SK-MEL-5 (cell line): ENCODE measurements at places on chromosomes 6 and 20. TPM values are rescaled to one million over a fixed set of nuclear protein-coding genes. Genes with fewer than 3 reads are reported as not detected.

Gene MAPK13
- total RNA-seq, result 0.05 TPM in 1 of 2 replicates, not detected in the other

- DNase-seq, result peak; percentile 64
Measured at GRCh38 chr20:34515484-34516246, 557 bp upstream of the DYNLRB1 start.

DNA sequence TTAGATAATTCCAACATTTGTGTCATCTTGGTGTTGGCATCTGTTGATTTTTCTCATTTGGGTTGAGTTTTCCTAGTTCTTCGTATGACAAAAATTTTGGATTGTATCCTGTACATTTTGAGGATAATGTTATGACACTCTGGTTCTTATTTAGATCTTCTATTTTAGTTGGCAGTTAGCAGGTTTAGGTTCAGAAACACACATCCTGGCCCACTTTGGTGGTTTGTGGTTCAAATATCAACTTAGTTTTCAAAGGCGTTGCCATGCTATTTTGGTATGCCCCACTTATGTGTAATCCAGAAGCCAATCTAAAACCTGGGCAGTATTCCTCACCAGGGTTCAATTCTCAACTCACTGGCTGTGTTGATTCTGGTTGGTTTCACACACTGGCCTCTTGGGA is 68.2 kb downstream of the NOX3 start:
- no peak for DNase-seq

DNA sequence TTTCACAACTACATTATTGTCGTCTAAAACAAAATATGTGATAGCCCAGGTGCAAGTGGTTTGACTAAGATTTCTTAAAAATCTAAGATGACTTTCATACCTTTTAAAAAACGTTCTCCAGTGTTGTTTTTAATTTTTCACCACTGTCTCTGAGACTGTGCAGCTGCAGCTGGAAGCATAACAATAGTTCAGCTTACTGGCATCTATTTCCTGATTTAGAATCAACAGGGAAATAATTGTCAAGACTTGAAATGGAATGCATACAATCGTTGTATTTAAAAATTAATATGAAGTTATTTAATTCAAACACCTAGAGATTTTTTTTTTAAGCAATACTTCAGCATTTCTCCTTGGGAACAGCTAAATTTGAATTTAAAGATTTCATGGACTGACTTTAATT is 982.0 kb upstream of the EPHA7 start:
- no peak for DNase-seq

Gene CDSN
- not detected in 2 replicates for total RNA-seq

GRCh38 chr6:119077643-119078375 is 655 bp downstream of the FAM184A start:
- DNase-seq, result no peak

Gene MYB
- 1.3 and 2.0 TPM in 2 replicates for total RNA-seq

GRCh38 chr20:17863577-17864292 is 104.9 kb downstream of the SNX5 start:
- no peak for DNase-seq

- DNase-seq, result peak; percentile 65
Measured at GRCh38 chr6:105484238-105485161, 81.6 kb upstream of the PREP start.

GRCh38 chr6:83893024-83893423 is 33.5 kb downstream of the CYB5R4 start:
- no peak for DNase-seq

Gene HSD17B8
- total RNA-seq, result 6.5 and 8.0 TPM in 2 replicates

Gene PDYN
- total RNA-seq, result not detected in 2 replicates

Gene POLR1C
- total RNA-seq, result 45.3 and 47.5 TPM in 2 replicates

Gene PLA2G7
- total RNA-seq, result 0.19 and 0.53 TPM in 2 replicates

DNA sequence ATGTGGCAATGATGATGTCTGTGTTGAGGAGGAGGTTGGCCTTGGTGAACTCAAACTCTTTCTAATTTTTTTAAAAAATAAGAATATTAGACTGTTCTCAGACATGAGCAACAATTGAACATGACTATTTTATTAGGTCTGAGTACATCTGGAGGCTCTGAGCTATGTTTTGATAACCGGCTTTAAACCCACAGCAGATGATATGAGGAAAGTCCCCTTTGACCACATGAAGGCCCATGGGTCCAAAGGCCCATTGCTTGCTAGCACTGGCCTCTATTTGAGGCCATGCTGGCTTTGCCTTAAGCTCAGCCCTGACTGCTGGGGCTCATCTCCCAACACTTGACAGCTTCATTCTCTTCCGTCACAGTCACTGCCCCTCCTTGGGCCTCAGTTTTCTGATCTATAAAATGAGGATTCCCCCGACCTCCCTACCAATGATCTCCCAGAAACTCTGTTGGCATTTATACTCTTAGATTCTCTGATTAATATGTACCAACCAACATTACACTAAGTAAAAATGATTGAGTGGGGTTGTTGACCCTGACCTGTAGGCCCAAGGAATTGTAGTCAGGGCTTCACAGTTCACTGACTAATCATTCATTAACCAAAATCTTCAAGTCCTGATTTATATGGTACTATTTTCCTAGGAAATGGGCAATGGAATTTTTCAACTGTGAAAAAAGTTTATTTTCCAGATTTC is 23.9 kb upstream of the TINAG start:
- DNase-seq, result no peak

DNA sequence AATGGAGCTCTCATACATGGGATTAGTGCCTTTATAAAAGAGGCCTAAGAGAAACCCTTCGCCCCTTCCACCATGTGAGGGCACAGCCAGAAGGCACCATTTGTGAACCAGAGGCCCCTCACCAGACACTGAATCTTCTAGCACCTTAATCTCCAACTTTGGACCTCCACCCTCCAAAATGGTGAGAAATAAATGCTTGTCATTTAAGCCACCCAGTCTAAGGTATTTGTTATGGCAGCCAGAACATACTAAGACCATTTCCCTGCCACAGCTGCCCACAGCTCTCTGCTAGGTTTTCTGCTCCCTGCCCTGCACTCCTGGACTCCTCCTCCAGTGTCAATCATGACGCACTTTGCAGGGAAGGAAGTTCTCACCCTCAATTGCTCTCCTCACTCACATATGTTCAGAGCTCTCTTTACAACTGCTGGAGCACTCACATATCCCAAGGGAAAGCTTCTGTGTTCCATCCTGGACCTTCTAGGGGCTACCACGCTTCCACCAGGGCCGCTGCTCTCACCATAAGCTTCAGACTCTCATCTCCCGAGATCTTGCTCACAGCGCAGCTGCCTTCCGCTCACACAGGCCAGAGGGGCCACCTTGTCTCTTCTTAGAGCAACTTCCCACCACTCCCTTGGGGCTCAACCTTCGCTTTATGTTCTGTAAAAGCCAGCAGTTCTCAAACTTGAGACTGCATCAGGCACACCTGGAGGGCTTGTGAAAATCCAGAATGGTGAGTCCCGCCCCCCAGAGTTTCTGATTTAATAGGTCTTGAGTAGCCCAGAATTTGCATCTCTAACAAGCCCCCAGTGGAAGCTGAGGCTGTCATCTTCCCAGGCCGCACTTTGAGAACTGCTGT is 1.6 kb upstream of the LY86 start:
- DNase-seq, result no peak

Gene SLA2
- not detected in 2 replicates for total RNA-seq

Gene PRPH2
- not detected in 2 replicates for total RNA-seq

Gene CRISP3
- not detected in 2 replicates for total RNA-seq

- no peak for DNase-seq
Measured at GRCh38 chr20:17066902-17067301, 159.9 kb upstream of the PCSK2 start.

DNA sequence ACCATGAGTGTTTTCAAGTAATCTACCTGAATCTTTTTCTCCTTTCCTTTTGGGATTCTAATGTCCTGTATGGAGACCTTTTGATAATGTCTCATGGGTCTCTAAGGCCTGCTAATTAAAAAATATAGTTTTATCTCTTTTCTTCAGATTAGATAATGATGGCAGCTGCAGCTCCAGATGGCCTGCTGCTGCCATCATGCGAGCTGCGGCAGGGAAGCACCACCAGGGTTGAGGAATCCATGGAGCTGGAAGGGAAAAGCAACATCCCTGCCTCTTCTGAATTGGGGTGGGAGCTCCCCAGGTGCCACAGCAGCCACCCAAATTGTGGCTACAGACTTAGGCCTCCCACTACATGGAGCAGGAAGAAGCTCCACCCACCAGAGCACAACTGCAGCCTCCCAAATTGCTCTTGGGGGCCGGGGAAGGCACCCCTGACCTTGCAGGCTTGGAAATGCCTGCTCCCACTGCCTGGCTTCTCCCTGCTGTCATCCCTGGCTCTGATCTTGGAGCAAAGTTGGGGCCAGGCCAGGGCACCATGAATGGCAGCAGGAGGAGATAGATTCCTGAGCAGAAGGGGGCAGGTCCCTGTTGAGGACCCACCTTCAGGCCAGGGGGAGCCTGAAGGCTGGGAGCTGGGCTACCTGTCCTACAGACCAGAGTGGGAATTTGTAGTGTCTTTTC is 189.6 kb upstream of the MAN1A1 start:
- DNase-seq, result no peak

Gene TTPAL
- total RNA-seq, result 5.7 and 6.6 TPM in 2 replicates

DNA sequence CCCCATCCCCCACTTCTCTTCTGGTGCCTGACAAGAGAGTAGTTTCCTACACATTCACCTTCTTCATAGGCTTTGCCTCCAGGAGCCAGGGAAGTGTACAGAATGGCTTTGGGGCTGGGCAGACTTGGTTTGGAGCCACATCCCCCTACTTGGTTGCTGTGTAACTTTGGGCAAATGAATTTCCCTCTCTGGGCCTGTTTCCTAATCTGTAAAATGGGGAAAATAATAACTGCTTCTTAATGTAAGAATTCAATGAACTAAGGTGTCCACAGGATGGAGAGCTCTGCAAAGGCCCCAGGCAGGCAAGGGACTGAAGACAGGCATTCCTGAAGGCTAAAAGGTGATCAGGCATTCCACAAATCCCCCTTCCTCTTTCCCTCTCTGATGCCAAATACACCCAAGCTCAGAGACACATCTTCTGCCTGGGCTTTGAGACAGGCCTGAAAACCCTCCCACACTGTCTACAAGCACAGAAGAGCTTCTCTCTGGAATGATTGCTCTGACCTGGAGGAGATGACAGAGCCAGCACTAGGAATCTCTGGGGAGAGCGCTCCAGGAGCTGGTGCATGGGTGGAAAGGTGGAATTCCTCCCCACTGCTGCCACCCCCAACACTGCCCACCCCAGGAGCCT is 6.9 kb upstream of the C20orf203 start:
- DNase-seq, result no peak

DNA sequence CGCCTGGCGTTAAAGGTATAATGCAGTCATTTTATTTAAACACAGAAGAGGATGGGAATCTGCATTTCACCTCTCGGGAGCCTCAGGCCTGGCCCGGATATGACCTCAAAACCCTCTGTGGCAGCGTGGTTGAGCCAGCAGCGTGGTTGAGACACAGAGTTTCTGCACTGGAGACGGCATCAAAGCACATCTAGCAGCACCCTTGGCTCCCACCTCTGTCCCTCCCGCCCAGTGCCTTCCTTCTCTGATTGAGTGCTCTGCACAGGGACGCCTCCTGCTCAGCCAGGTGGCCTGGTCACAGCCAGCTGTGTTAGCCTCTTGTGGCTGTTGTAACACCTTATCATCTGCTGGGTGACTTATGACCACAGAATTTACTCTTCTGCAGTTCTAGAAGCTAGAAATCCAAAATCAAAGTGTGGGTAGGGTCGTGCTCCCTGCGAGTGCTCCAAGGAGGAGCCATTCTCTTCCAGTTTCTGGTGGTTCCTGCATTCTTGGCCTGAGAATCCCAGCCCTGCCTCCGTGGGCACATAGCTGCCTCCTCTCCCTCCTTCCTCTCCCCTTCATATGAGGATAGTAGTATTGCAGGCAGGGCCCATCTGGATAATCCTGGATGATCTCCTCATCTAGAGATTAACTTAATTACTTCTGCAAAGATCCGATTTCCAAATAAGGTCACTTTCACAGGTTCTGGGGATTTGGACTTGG is 156.7 kb downstream of the SYCP2 start:
- no peak for DNase-seq

Gene DLL1
- total RNA-seq, result 0.13 and 0.35 TPM in 2 replicates

Gene TRIM15
- total RNA-seq, result not detected in 2 replicates

GRCh38 chr6:101259505-101259904 is 134.0 kb upstream of the GRIK2 start:
- no peak for DNase-seq

- DNase-seq, result no peak
Measured at GRCh38 chr20:37395921-37396415, 50.0 kb downstream of the SRC start.

DNA sequence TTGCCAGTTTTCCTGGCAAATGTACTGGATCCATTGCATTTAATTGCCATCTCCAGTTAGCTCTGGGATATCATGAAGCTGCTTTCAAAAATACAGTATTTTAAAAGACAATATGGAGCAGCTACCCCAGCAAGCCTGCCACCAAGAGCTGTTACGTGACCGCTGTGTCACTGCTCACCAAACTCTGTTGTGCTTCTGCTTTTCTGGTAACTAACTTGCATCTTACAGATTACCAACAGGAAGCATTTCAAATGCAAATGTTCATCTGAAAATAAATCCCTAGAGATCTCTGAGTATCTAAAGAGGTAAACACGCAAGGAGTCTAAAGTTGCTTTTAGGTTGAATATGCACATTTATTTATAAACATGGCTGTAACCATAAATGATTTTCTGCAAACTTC is 1008.3 kb downstream of the KIF16B start:
- DNase-seq, result no peak

Gene FAXC
- 26.0 and 27.7 TPM in 2 replicates for total RNA-seq

DNA sequence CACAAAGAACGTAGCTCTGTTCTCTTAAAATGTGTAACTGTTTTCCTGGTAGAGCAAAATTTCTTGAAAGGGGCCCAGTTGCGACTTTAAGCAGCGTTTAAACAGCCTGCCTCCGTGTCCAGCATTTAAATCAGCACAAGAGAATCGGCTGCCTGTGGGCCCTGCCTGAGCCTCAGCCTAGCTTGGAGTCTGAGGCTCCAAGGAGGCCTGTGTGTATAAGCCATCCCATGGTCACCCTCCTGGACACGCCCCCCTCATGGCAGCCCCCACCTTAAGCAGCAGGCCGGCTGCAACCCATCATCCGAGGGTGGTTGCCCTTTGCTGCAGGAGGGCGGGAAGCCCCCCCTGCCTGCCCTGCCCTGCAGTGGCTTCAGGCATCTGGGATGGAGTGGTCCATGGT is 18.9 kb downstream of the SDCBP2 start:
- no peak for DNase-seq
